ENCODE measurements at places on chromosomes 5 and 9.

GRCh38 chr9:75120686-75121085 lies 32.4 kb downstream of the OSTF1 start:
- DNase-seq: no peak

- DNase-seq: no peak
Observed at GRCh38 chr9:26800322-26800721, 92.3 kb downstream of the CAAP1 start.

- no peak for DNase-seq
Observed at GRCh38 chr9:8783941-8784340, 984.4 kb upstream of the DMAC1 start.

DNA sequence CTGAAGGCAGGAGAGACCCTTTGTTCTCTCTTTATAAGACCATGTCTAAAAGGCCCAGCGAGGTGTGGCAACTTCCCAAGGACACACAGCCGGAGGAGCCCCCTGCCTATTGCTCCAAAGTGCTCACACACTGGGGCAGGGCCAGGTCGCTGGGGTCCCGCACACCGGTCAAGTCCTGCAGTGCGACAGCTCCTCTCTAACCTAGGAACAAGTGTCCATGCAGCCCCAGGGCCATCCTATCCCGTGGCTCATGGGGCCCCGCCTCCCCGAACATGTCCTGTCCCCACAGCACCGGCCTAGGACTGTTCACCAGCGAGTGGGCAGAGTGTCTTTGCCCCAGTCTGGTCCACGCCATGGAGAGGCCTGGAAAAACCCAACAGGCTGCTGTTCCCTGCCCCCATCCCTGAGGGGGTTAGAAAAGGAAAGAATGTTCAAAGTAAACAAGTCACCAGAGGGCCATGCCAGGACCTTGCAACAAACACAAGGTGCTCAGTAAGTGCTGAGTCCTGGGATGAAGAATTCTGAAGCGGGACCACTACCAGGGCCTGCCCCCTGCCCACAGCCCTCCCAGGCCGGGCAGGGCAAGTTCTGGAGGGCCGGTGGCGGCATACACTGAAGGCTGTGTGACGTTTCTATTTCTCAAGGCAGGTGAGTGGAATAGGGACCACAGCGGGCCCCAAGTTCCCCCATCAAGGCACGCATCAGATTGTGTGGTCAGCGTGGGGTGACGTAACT lies 938 bp downstream of the NINJ1 start:
- no peak for DNase-seq

DNA sequence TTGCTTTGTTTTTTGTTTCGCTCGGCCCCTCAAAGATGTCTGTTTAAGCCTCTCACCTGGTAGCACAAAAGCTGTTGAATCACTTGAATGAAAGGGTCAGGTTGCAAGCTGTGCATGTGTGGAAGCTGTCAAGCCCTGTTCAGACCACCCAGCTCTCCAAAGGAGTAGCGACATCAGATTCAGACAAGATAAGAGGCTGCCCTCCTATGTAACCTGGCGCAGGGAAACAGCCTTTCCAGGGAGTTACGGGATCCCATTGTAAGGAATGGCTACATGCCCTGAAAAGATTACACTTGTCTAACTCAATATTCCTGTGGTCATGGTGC lies 2.9 kb downstream of the FREM1 start:
- DNase-seq: no peak

GRCh38 chr9:93884808-93885207 lies 70.3 kb downstream of the BARX1 start:
- DNase-seq: no peak

GRCh38 chr9:90637626-90638025 lies 5.0 kb downstream of the DIRAS2 start:
- no peak for DNase-seq

Measured in fibroblast of the conjunctiva (primary cell).